Urothelium cell line (cell line): ENCODE measurements at places on chromosomes 6 and 20.

GRCh38 chr6:167345960-167346359 lies 21.1 kb downstream of the TTLL2 start:
- no peak for DNase-seq

DNA sequence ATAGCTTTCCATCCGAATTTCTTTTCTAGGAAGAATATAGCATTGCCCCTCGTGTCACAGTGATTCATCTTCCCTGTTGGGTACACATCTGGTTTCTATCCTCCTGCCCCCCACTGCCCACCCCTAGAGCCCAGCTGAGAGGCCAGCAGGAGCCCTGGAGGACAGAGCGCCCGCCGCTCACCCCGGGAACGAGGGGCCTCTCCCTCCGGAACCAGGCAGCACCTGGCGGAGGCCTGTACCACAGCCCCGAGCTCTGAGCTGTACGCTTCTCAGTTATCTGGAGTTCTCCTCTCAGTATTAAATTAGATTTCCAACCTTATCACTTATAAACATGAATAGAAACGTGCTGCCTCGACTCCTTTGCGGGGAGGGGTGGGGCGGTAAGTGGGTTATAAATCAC lies 6.0 kb downstream of the ANKRD60 start:
- no peak for DNase-seq

- no peak for DNase-seq
Measured at GRCh38 chr6:107495196-107495643, 5.3 kb downstream of the SOBP start.

- DNase-seq: no peak
Measured at GRCh38 chr6:71126506-71126905, 162.1 kb upstream of the OGFRL1 start.

GRCh38 chr6:8006208-8006607 lies 58.0 kb downstream of the BLOC1S5 start:
- DNase-seq: peak; percentile 26
